ENCODE measurements at places on chromosomes 7 and 10.

DNA sequence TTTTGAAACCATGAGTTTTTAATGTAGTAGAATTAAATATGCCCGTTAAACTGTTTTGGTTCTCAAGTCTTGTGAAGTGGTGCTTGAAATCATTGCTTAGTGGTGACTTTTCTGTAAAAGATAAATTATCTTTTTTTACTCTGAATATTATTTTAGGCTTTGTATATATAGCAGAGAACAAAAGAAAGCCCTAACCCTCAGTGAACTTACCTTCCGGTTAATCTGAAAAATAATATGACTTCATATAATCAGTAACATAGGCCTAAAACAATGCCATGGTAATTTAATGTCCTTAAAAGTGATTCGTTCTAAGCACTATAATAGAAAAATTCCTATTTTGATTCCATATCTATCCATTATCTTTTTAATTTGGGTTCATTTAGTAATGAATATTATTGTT lies 21.8 kb downstream of the AKAP9 start:
- DNase-seq = no peak

DNA sequence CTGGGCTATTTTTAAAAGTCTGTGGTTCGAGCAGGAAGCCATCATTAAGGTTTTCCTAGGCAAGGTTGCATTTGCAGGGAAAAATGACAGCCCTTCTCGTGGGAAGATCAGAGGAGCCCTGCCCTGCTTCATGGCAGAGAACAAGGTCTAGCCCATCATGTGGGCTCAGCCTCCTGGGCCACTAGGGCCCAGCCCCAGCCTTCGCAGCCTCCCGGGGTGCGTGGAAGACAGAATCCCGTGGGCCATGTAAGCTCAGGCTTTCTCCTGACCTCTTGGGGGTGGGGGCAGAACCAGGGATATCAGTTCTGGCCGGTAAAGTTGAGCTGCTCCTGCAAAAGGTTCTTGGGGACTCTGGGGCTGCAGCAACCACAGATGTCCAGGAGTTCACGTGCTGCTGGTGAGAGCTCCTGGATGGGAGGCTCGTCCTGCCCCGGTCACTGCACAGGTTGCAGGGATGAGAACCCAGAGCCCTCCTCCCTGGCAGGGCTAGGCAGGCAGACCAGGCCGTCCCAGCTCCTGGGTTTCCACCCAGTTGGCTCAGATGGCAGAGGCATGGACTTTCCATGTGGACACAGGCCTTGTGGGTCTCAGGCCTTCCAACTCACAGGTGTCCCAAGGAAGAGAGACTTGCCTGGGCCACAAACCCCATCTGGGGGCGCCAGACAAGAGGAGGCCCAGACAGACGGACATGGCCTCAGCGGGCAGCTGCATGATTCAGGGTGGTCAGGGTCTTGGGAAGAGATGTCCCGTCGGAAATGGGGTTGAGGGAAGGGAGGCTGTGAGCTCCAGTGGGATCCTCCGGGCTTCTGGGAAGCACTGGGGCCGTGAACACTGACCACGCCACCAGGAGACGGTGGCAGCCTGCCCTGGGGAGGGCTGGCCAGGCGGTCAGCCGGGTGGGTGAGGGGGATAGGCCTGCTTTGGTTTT lies 126.2 kb downstream of the NEURL1 start:
- DNase-seq = no peak

GRCh38 chr7:129719980-129720732 lies 108.6 kb downstream of the NRF1 start:
- no peak for DNase-seq

DNA sequence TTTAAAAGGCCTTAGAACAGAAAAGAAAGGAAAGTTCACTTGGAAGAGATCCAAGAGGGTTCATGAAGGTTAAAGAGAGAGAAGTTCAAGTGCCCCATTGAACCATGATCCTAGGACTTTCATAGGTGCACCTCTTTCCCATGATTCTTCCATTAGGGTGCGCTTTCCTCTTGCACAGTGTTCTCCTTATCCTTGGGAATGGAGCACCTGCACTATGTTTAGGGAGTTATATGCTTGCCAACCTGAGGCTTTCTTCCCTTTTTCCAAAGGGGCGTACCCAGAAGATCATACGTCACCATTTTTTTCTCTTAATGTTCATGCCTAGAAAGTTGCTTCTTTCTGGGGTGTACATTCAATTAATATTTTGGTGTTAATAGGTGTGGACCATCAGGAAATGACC lies 908.0 kb upstream of the SORCS1 start:
- no peak for DNase-seq

- no peak for DNase-seq
These were observed 43.3 kb downstream of the CNOT4 start for GRCh38 chr7:135466442-135467206.

GRCh38 chr10:86684331-86685097 lies 16.2 kb downstream of the LDB3 start:
- no peak for DNase-seq

GRCh38 chr10:69968830-69969229 lies 83.8 kb upstream of the MACROH2A2 start:
- no peak for DNase-seq

DNA sequence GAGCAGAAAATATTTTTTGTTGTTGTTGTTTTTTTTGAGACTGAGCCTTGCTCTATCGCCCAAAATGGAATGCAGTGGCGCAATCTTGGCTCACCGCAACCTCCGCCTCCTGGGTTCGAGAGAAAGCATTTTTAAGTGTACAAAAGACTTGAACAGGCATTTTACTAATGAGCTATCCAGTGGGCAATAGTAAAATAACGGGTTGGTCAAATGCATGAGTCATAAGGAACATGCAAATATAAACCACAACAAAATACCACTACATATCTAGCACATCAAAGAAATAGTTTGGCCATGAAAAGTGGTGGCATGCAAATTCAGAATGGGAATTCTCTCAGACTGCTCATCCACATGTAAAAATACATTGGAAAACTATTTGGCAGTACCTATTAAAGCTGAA lies 71.7 kb upstream of the TMEM106B start:
- DNase-seq = no peak

DNA sequence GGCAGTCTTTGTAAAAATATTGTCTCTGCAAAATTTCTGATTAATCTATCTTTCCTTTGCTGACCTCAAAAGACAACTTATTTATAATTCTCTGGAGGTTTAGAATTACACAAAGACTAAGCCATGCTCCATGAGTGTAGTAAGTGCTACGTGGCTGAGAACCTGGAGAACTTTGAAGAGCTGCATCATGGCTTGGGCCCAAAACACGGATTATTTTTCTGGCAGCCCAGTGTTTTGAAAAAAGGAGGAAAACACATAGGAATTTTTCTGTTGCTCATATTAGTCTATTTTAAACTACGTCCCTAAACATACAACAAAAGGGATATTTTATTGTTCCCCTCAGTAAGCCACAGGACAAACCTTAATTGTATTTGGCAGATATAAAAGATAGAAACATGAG lies 360.7 kb upstream of the MYO3A start:
- DNase-seq = no peak

DNA sequence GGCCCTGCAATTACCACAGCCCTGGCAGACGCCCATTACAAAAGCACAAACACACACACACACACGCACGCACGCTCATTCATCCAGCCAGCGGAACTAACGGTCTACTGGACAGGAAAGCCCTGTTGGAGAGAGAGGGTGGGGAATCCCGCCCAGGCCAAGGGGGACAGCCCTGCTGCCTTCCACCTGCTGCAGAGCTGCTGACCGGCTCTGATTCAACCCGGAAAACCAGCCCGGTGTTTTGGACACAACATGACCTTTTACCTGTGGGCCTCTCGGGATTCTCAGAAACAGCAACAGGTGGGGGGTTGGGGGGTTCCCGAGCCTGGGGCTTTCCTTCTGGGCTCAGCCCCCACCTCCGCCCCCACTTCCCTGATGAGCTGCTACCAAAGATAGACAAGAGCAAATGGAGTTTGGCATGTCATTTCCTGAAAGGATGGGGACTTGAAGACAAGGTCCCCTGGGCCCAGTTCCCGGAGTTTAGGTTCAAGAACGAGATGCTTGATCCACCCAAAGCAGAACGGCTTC lies 18.5 kb upstream of the SERPINE1 start:
- DNase-seq = no peak

- DNase-seq = no peak
These were observed 192.2 kb downstream of the CAMK1D start for GRCh38 chr10:12541446-12542067.

- no peak for DNase-seq
These were observed 81.1 kb upstream of the PRKG1 start for GRCh38 chr10:50992972-50993766.

- no peak for DNase-seq
These were observed 12.4 kb upstream of the SCRN1 start for GRCh38 chr7:30001998-30002397.

GRCh38 chr10:6146013-6146785 lies 56.5 kb upstream of the PFKFB3 start:
- no peak for DNase-seq

DNA sequence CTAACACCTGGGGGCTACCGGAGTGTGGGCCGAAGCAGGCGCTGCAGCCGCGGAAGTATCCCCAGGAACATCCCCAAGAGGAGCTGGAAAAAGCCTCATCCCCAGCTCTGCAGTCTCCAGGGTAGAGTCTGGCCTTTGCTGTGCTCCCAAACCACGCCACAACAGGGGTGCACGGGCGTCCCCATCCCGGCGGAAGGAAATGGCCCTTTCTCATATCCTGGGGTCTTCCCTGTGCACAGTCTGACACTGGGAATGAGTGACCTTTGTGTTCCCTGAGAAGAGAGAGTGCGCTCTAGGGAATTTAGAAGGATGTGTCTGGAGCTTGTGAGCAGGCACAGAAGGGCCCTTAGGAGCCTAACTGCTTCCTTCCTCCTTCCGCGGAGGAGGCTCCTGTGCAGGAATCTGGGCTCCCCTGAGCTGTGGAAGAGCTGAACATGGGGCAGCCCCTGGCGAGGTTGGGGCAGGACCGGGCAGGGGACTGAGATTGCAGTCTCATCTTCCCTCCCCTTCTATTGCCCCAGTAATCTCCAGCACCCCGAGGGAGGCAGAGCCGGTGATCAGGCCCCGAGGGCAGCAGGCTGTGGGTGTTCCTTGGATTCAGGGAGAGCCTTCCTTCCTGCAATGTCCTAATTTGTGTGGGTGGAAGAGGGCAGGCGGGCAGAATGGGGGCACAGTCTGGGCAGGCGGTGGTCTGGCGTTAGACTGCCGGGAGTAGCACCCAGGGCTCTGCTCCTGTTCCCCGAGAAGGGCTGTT lies 1.3 kb downstream of the REPIN1 start:
- no peak for DNase-seq

DNA sequence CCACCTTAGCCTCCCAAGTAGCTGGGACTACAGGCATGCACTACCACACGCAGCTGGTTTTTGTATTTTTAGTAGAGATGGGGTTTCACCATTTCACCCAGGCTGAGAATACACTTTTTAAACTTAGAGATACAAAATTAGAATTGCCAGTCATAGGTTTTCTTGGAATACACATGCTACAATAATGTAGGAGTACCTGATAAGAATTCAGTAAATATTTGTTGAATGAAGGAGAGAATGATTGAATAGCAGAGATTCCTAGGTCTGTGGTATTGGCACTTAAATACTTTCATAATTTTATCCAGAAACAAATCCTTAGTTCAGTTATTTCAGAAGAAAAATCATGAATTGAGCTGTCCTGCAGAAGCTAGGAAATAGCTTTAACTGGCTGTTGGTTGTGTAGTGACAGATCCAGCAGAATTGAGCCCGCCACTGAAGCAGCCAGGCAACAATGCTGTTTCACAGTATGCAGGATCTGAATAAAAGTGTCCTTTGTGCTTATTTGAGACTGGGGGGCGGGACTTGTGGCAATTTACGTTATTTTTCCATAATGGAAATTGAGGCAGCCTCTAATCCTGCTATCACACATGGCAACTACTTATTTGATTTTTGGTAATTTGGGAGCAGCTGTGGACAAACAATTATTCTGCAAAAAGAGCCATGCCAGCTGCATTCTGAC lies 31.5 kb downstream of the NRF1 start:
- no peak for DNase-seq

- no peak for DNase-seq
These were observed 23.9 kb downstream of the KIN start for GRCh38 chr10:7763929-7764328.

DNA sequence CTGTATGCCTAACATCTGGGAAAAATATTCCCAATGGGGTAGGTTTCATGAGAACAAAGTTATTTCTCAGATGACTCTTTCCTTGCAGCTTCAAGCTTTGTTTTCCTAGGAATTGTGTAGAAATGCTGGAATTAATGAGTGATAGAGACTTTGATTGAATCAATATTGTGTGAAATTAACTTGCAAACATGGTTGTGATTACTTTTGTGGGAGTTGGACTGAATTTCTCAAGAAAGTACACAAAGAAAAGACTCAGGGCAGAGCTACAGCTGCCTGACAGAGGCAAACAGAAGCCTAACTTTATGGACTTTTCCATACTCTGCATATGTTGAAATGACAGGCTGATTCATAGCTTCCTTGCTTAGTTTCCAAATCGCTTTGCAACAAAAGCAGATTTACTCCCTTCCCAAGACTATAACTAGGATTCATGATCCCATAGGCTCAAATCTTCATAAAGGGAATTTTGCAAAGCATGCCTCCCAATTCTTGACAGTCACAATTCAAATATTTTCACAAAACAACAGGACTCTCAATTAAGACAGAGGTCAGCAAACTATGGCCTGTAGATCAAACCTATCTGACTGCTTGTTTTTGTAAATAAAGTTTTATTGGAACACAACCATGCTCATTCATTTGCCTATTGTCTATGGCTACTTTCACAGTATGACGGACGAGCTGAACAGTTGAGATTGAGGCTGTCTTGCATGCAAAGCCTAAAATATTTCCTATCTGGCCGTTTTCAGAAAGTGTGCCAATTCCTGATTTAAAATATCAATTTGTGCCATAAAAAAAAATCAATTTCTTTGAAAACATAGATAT lies 27.6 kb downstream of the NRP1 start:
- no peak for DNase-seq

- no peak for DNase-seq
These were observed 122.6 kb upstream of the ASAH2 start for GRCh38 chr10:50373821-50374501.

DNA sequence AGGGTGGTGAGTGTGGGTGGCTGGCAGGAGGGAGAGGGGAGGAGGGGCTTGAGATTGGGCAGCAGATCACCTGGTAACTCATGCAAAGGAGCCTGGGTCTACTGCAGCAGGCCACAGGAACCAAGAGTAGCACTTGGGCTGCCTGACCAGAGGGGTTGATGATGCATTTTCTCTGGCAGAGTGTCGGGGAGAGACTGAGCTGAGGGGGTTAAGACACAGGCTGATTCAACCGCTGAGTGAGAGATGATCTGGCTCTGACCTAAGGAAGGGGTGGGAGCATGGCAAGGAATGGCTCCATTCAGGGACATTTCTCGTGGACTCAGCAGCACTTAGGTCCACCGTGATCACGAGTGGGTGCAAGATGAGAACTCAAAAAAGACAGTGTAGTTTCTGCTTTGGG lies 115.5 kb upstream of the STK17A start:
- no peak for DNase-seq

DNA sequence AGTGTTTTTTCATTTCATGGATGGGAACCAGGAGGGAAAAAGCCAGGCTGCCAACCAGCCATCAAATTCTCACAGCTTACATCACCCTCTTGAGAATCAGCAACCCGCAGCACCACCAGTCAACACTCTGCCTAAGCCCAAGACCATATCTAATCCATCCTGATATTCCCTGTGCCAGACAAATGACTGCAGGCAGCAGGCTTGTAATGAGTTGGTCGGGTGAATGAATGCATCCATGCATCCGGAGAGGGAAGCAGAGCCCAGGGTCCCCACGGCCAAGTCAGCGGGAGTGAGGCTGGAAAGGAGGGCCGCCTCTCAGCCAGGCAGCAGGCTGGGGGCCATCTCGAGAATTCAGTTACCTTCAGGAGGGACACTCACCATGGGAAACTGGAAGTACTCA lies 46.9 kb downstream of the SLIT1 start:
- DNase-seq = no peak

Data from stimulated activated CD4-positive, alpha-beta T cell treated with anti-CD3 and anti-CD28 coated beads, Interleukin-2, amount 100 ng/mL, for 24 hours (primary cell).